Naive B cell (primary cell): ENCODE measurements at places on chromosomes 5 and 9.

DNA sequence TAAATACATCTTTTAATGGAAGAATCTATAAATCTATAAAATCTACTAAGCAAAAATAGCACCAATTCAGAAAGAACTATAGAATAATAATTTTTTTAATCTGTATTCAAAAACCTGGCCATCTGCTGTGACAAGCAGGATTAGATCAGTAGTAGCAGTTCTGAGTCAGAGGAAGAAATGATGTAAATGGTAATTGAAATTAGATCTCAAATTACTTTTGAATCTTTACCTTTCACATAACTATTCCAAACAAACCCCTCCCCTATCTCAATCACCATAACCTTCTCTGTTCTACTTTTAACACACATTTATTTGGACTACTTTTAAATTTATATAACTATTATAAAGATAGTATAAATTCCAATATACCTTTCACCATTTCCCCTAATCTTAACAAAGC, 727.8 kb upstream of the FAM174A start:
- DNase-seq, result no peak

DNA sequence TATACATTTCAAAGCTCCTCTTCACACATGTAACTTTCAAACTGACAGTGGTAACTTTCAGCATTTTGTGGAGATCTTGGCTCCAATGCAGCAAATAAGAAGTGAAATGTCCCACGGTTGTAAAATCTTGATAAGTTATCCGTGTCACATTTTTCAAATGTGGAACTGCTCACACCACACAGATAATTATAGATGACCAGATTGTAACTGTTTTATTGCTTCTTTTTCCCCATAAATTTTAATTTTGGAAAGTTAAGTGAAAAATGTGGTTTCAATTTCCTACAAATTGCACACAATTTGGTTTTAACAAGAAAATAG, 347.1 kb downstream of the EBF1 start:
- DNase-seq, result no peak

- DNase-seq, result no peak
These were observed 11.2 kb downstream of the CDHR2 start for GRCh38 chr5:176560364-176560763.

DNA sequence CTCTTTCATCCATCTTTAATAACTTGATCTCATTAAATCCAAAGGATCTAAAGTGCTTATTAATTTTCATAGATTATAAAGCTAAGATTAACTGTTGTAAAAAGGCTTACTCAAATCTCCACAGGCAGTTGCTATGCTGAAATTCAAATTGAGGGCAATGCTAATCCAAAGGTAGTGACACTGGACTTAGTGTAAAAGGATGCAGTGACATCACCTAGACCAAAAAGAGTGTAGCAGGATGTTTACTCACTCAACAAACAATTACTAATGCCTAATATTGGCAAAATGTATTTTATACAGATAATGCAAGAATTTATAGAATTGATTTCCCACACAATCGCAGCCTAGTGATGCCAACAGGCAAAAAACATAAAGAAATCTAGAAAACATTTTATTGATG, 756.2 kb downstream of the CDH9 start:
- DNase-seq, result no peak

DNA sequence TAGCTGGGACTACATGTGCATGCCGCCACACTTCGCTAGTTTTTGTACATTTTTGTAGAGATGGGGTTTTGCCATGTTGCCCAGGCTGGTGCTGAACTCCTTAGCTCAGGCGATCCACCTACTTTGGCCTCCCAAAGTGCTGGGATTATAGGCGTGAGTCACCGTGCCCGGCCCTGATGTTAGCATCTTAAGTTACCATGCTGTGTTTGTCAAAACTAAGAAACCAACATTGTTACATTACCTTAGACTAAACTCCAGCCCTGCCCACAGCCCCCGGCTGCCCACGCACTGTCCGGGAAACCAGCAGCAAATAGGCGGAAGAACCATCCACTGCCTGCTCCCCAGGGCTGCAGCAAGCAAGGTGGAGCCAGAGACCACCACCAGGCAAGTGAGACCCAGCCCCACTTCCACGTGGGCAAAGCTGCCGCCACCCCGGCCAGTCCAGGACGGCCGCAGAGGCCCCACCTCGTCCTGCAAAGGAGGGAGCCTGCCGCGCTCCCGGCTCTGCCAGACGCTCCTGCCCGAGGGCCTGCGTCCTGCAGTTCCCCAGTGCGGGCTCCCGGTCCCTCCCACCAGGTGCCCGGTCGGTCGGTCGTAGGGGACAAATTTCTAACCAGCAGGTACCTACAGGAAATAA, 35.7 kb upstream of the TXN start:
- no peak for DNase-seq

DNA sequence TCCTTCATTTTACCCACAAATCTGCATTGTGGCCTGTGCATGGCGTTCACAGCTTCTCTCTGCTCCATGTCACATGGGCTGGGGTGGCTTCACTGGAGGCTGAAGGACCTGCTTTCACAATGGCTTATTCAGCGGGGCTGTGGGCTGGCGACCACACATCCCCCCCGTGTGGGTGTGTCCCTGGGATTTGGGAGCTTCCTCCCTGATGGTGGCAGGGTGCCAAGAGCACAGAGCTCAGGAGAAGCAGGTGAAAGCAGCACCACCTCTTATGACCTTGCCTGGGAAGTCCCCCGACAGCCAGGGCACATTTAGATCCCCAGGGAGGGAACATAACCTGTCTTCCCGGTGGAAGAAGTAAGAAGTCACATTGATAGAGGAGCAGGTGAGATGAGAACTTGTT, 5.0 kb upstream of the MED10 start:
- DNase-seq, result no peak

DNA sequence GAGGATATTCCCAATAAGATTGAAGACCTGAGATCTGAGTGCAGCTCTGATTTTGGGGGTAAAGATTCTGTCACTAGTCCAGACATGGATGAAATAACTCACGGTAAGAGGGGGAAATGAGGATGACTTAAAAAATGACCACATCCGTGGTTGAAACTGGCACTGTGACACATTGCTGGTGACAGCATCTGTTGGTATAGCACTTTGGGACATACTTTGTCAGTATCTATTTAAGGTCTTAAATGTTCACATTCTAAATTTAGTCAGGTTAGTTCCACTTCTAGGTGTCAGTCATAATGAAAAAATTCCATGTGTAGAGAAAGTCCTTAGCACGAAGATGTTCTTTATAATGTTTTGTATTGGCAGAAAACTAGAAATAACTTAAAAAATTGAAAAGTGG, 70.9 kb downstream of the GAPVD1 start:
- no peak for DNase-seq

DNA sequence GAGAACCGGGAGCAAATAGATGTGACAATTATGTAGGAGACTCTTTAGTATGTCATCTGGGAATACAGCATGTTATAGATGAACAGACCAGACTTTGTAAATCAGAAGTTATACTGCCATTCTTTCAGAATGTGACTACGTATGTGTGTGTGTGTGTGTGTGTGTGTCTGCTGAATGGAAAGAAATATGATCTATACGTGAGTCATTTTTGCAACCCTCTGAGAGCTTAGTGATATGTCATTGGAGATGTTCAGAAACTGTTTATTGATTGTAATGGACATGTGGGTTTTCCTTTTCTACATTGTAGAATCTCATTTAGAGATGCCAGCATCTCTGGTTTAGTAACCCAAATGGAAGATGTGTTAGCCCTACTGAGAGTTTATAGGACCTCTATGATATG, 731.5 kb downstream of the TLE1 start:
- no peak for DNase-seq

GRCh38 chr5:15938961-15939360, 240.6 kb downstream of the MARCHF11 start:
- DNase-seq, result no peak

GRCh38 chr5:8934455-8934854, 611.4 kb downstream of the SEMA5A start:
- no peak for DNase-seq

DNA sequence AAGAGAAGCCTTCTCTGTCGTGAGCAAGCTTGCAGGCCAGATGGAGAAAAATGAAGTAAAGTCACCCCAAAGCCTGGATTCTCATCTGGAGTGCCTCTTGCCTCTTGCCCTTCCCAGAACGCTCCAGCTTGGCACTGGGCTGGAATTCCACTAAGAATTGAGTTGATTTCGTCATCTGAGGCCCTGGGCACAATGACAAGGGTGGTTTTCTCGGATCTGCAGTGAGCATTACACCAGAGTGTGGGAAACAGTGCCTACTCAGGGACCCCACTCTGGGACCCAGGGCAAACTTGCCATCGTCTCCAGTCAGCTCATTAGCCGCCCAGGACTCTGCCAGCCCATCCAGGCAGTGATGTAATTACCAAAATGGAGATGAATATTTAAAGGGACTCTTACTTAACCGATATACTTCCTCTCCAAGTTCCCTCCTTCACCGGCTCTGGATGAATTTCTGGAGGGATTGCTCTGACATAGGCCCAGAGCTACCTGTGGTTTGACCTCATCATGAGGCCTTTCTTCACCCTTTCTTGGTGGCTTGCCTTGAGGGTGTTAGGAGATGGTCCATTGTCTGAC, 44.7 kb upstream of the LCP2 start:
- DNase-seq, result no peak

DNA sequence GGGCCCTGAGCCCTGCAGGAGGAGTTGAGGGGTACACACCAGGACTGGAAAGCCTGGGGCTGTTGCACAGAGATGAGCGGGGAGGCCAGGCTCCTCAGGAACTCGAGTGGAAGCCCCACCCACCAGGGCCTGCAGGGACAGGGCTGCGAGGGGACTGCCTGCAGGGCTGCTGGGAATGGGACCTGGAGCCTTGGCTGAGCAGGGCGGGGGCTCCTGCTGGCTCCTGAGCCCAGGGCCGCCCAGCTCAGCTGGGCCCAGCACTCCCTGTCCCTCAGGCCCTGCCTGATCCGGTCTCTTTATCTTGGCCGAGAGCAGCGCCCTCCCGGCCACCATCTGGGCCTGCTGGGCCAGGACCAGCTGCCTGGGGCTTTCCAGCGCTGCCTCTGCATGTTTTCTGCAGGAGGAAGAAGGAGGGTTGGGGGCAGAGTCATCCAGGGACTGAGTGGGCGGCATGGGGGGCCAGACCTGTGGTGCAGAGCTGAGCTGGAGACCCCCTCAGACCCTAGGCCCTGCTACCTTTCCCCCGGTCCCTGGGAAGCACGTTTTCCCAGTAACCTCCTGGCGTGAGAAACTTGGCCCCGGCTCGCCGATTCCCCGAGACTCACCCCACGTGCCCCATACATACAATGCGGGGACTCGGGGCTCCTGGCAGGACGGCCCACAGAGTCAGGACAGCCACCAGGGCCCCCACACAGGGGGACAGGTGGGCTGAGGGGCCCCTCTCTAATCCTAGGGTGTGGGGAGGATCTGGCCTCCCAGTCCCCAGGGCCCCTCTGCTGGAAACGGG, 9.4 kb downstream of the LCN12 start:
- DNase-seq, result no peak

DNA sequence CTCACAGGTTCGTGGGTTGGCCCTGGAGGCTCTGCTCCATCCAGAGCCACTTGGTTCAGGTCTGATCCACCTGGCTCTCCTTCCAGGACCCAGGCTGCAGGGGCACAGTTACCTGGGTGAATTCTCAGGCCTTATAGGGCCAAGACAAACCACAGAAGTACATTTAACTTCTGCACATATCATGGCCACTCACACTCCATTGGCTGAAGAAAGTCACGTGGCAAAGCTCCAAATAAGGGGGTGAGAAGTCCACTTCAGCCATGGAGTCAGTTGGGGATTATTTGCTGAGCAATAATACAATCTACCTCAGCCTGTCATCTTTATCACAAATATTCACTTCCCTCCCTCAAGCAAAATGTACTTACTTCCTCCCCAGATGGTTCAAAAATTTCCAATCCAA, 83.6 kb downstream of the MACROH2A1 start:
- no peak for DNase-seq

- DNase-seq, result no peak
These were observed 519.6 kb downstream of the CTNND2 start for GRCh38 chr5:11384441-11385250.

DNA sequence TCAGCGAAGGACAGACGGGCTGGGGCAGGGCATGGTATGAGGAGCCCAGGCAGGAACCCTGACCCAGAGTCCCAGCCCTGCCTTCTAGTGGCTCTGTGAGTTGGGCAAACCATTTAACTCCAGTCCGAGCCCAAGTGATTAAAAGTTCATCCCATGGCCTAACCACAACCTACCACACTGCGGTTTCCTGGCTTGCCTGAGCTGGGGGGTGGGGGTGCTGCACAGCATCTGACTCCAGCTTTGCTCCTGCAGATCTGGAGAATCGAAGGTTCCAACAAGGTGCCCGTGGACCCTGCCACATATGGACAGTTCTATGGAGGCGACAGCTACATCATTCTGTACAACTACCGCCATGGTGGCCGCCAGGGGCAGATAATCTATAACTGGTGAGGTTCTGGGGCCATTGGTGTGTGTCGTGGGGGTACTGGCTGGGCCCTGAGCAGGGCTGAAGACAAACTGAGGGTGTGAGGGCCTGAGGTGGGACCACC, 49.0 kb downstream of the STOM start:
- no peak for DNase-seq

GRCh38 chr5:143737062-143737461, 74.9 kb upstream of the HMHB1 start:
- DNase-seq, result no peak

DNA sequence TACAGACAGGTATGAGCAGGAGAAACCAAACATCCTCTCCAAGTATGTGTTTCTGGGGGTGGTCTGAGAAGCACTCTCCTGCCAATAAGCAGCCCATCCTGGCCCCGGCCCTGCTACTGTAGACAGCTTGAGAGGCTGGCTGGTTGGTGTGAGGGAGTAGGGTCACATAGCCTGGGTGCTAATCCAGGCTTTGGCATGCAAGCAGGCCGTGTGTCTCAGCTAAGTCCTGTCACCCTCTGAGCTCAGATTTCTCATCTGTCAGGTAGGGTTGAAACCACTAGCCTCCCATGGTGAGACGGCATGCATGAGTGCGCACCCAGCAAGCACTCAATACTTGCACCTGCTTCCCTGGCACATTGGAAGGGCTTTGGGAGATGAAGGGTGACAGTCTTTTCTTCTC, 49.8 kb upstream of the PHYKPL start:
- no peak for DNase-seq

- DNase-seq, result no peak
These were observed 495.1 kb downstream of the CDH18 start for GRCh38 chr5:19492861-19493260.

- no peak for DNase-seq
These were observed 6.8 kb downstream of the ITGA2 start for GRCh38 chr5:52995914-52996313.

- no peak for DNase-seq
These were observed 5.0 kb downstream of the DIRAS2 start for GRCh38 chr9:90637626-90638025.

- DNase-seq, result no peak
These were observed 18.5 kb upstream of the SLC12A7 start for GRCh38 chr5:1130218-1130946.

- no peak for DNase-seq
These were observed 284.4 kb downstream of the DNAH5 start for GRCh38 chr5:13660072-13660471.

GRCh38 chr5:22036061-22036460, 817.1 kb downstream of the CDH12 start:
- DNase-seq, result no peak

GRCh38 chr5:148515460-148515859, 131.7 kb downstream of the FBXO38 start:
- DNase-seq, result no peak
